Sigmoid colon (tissue), 7 donors: ENCODE measurements at places on chromosomes 4 and X. TPM values are rescaled to one million over a fixed set of nuclear protein-coding genes. Genes with fewer than 3 reads are reported as not detected.

PKD2 gene
- 92.6 TPM for total RNA-seq

VCX3A gene
- total RNA-seq = not detected

TNIP2 gene
- total RNA-seq = 56.3 TPM

IRS4 gene
- total RNA-seq = not detected

TMPRSS11B gene
- total RNA-seq = not detected

DNA sequence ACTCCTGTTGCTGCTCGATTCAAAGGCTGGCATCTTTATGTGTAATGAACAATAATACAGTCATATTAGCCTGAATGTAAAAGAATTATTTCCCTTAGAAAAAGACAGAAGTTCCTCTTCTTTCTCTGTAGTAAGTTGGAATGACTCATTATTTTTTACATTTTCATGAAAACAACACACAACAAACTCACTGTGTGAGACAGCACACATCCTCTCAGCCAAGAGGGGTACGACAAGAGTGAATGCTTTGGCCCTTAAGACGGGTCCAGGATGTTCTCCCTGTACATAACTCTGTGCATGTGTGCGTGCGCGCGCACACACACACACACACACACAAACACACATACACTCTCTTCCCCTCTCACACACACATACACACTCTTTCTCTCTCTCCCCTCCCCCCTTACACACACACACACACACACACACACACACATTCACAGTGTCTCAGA lies 72.8 kb downstream of the MANBA start:
- H3K27ac ChIP-seq = no peak overlapping the region
- no peak for DNase-seq
- H3K27me3 ChIP-seq = no peaks in the 10 kb centered on the region
- no peak overlapping the region for H3K4me3 ChIP-seq

DNA sequence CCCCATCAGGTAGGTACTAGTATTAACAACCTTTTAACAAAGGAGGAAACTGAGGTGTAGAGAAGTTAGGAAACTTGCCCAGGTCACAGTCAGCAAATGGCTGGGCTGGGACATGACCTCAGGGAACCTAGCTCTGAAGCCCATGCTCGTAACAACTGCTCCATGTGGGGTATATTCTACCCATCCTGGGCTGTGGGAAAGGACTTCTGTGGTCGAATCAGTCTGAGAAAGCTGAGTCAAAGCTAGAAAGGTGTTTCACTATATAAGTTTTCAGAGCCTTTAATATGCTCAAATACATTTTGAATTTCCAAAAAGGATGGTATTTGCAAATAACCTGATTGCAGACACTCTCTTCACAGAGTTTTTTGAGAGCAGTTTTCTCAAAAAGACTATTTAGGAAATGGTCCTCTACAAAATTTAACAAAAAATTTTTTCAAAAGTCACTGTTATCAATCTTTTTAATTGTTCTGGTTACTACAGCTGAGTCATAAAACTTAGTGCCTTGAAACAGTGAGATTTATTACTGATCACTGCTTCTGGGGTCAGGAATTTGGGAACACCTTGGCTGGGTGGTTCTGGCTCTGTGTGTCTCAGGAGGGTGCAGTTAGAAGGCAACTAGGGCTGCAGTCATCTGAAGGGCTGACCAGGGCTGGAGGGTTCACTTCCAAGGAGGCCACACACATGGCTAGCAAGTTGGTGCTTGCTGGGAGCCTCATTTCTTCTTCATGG lies 53.6 kb downstream of the NSG1 start:
- no peaks in the 10 kb centered on the region for H3K4me1 ChIP-seq
- no peaks in the 10 kb centered on the region for H3K27me3 ChIP-seq
- H3K4me3 ChIP-seq = no peak overlapping the region
- no peak overlapping the region for H3K27ac ChIP-seq

DNA sequence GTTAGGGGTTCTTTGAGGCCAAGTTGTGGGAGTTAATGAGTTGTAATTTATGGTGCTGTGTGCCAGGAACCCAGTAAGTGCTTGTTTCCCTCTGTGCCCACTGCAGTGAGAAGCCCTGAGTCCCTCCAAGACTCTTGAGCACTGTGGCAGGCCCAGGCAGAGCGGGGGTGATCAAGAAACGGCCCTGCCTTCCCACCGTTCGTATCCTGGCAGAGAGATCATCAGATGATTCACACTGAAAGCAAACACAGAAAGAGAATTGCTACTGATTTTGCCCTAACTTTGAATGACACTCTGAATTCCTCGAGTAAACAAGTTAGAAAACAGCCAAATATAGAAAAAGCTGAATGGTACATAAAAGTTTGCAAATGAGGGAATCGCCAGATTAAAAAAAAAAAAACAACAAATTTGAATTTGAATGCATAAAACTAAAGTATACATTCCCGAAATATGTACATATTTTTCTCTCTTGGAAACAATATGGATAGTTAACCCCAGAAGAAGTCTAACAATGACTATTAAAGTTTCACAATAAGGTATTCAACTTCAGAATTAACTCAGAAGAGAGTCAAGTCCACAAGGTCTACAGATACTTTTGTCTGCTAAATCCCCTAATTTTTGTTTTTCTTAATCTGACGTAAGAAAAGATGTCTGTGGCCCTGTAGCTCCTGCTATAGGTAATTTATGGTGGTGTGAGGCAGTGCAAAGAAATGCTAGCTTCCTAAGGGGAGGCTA lies 71.8 kb downstream of the AFAP1 start:
- no peak overlapping the region for H3K4me3 ChIP-seq
- H3K36me3 ChIP-seq = peaks cover 4% of the 10 kb centered on the region
- peak; percentile 33 for DNase-seq
- peaks cover 22% of the 10 kb centered on the region for H3K4me1 ChIP-seq
- H3K27ac ChIP-seq = no peak overlapping the region

GRCh38 chr4:42454755-42455420 lies 57.6 kb downstream of the SHISA3 start:
- no peak overlapping the region for H3K4me3 ChIP-seq
- H3K27me3 ChIP-seq = no peaks in the 10 kb centered on the region
- H3K36me3 ChIP-seq = no peaks in the 10 kb centered on the region
- DNase-seq = no peak
- H3K4me1 ChIP-seq = no peaks in the 10 kb centered on the region

- H3K4me3 ChIP-seq = no peak overlapping the region
- H3K36me3 ChIP-seq = no peaks in the 10 kb centered on the region
- H3K27me3 ChIP-seq = no peaks in the 10 kb centered on the region
- no peak overlapping the region for H3K27ac ChIP-seq
- DNase-seq = no peak
These were observed 58.4 kb upstream of the NEIL3 start for GRCh38 chr4:177251237-177251636.

GRCh38 chr4:156584100-156584499 lies 387.5 kb downstream of the PDGFC start:
- DNase-seq = no peak
- no peaks in the 10 kb centered on the region for H3K27me3 ChIP-seq
- no peak overlapping the region for H3K27ac ChIP-seq
- H3K4me3 ChIP-seq = no peak overlapping the region
- H3K36me3 ChIP-seq = no peaks in the 10 kb centered on the region

DNA sequence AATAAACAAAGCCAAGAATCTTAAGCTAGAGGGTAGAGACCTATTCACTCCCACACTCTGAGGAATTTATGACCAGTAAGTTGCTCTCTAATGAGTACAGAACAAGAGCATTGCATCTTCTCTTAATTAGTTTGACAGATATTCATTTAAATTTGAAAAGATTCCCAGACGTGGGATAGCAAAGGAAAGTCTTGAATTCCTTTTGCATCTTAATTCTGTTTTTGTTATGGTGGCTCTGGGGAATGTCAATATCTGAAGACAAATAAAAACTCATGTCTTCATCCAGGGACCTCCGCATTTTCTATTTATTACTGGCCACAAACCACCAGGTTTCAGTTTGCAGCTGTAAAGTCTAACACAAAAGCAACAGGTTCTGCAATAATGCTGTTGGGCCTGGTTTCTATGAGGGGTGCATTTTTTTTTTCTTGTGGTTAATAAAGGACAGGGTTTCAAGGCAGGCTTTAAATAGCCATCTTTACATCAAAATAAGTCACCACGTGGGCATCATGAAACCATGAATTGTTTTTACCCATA lies 172.3 kb downstream of the SHROOM3 start:
- no peak for DNase-seq
- H3K4me3 ChIP-seq = no peak overlapping the region
- H3K36me3 ChIP-seq = no peaks in the 10 kb centered on the region
- H3K27me3 ChIP-seq = no peaks in the 10 kb centered on the region

DNA sequence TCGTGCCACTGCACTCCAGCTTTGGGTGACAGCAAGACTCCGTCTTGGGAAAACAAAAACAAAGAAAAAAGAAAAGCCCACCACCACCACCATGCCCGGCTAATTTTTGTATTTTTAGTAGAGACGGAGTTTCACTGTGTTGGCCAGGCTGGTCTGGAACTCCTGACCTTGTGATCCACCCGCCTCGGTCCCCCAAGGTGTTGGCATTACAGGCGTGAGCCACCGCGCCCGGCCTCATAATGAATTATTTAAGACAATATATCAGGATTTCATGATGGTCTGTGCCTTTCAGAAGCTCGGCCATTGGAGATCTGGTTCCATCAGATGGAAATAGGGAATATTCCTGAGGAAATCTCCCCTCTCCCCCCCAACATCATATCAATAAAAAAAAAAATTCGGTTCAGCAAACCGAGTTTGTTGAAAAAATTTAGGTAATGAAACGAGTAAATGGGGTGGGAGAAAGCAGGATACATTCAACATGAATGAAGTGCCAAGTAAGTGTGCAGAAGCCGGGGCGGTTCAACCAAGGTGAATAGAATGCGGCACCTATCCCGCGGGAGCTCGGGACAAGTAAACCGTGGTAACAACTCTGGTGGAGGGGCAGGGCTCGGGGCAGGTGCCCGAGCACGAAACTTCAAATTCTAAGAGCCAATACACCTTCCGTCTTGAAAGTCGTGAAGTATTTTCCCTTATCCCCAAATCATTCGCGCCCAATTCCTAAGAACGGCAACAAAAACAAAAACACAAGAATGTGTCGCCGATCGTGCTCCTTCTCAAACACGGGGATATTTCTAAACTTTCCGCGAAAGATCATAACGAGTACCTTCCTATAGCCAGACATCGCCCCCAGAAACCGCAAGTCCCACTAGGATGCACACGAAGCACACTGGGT lies 773 bp upstream of the TXLNG start:
- H3K27me3 ChIP-seq = peaks cover 3% of the 10 kb centered on the region
- peak overlapping the region; percentile 67 for H3K27ac ChIP-seq
- peak overlapping the region; percentile 78 for H3K4me3 ChIP-seq
- no peaks in the 10 kb centered on the region for H3K36me3 ChIP-seq
- peaks cover 21% of the 10 kb centered on the region for H3K4me1 ChIP-seq

GRCh38 chrX:103878466-103879122 lies 46.5 kb upstream of the RAB9B start:
- H3K4me3 ChIP-seq = no peak overlapping the region
- H3K27ac ChIP-seq = no peak overlapping the region
- no peak for DNase-seq
- no peaks in the 10 kb centered on the region for H3K27me3 ChIP-seq

DNA sequence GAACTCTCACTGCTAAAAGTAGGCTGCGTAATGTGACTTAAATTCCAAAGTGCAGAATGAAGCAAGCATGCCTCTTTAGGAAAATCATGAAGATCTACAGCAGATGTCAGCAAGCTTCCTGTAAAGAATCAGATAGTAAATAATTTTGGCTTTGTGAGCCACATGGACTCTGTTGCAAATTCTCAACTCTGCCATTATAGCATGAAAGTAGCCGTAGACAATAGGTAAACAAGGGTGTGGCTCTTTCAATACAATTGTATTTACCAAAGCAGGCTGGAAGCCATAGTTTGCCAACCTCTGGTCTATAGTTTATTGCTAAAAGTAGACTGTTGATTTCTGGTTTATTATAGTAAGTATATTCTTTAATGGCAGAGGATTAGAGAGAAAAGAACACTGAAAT lies 80.3 kb upstream of the FAM9B start:
- no peak for DNase-seq
- no peak overlapping the region for H3K4me3 ChIP-seq
- no peaks in the 10 kb centered on the region for H3K4me1 ChIP-seq

DNA sequence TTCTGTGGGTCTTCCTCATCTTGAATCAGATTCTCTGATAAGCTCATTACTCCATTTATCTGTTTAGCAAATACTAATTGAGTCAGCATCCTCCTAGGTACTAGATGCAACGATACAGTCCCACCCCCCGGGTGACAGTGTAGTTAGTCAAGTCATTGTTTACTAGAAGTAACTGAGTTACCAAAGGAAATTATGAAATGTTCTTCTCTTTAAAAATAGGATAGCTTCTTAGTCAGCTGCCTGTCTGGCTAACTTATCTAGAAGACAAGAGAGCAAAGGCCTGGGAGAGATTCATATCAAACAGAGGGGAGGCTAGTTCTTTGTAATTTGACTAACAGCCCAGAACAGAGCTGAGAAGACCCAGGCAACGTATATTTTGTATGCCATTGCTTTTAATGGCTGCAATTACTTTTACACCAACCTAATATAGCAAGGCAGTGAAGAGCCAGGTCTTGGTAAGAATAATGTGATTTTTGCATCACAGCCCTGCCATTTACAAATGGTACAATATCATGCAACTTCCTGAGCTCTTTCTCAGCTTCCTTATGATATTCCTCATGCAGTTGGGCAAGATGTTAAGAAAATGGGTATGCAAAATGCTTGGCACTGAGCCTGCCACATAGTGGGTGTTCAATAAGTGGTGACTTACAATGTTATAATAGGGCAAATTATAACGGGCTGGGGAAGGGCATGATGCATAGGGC lies 149.9 kb downstream of the CHIC2 start:
- no peaks in the 10 kb centered on the region for H3K36me3 ChIP-seq
- no peak overlapping the region for H3K4me3 ChIP-seq
- no peak for DNase-seq
- no peak overlapping the region for H3K27ac ChIP-seq
- H3K4me1 ChIP-seq = no peaks in the 10 kb centered on the region
- no peaks in the 10 kb centered on the region for H3K27me3 ChIP-seq

DNA sequence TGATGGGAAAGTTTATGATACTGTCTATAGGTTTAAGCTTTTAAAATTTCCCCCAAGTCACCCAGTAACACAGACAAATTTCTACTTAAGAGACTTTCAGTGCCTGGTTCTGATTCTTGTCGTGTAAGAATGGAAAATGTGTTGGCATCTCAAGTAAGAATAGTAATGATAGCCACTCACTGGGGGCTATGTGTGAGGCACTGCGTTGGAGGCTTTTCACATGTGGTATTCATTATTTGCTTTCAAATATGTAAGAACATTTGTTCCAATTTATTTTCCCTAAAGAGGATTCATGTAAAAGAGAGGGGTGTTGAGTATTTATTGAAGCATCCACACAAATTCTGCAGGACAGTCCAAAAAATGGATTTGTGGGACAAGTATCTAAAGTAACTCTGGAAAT lies 143.6 kb downstream of the FNIP2 start:
- peaks cover 19% of the 10 kb centered on the region for H3K4me1 ChIP-seq
- DNase-seq = no peak
- H3K4me3 ChIP-seq = no peak overlapping the region
- no peaks in the 10 kb centered on the region for H3K27me3 ChIP-seq
